Upper lobe of left lung (tissue), 6 donors: ENCODE measurements at places on chromosomes 1 and 21. TPM values are rescaled to one million over a fixed set of nuclear protein-coding genes. Genes with fewer than 3 reads are reported as not detected.

The THAP3 gene
- 21.1 TPM for total RNA-seq

The HUNK gene
- total RNA-seq = 1.3 TPM

The FCRL6 gene
- 3.5 TPM for total RNA-seq

The OLFML2B gene
- total RNA-seq = 16.3 TPM

The FAM177B gene
- not detected for total RNA-seq

The PGLYRP3 gene
- not detected for total RNA-seq

The MROH7 gene
- total RNA-seq = 10.5 TPM

The TGFB2 gene
- total RNA-seq = 10.8 TPM

The OR14K1 gene
- not detected for total RNA-seq
